ENCODE measurements at places on chromosomes 12 and 14.

GRCh38 chr12:99176871-99177270, 470.7 kb upstream of the GARIN6 start:
- no peak for DNase-seq

GRCh38 chr12:106192659-106193393, 54.1 kb upstream of the NUAK1 start:
- DNase-seq: no peak

- DNase-seq: no peak
Measured at GRCh38 chr12:108817909-108818308, 39.5 kb downstream of the SSH1 start.

DNA sequence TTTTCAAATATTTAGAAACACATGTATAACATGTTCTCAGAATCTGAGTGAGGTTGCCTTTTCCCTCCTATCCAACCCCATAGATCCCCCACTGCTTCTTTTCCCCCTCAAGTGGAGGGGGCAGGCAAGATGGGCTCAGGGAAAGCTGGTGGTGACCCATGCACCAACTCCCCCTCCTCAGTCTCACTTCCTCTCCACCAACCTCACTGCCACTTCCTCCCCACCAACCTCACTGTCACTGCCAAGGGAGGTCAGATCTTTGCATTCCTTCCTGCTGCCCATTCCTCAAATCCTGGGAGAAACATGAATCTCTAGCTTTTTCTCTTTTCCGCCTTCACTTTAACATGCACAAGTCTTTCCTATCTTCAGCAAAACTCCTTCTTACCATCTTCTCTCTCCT, 48.7 kb downstream of the SPTB start:
- DNase-seq: no peak

DNA sequence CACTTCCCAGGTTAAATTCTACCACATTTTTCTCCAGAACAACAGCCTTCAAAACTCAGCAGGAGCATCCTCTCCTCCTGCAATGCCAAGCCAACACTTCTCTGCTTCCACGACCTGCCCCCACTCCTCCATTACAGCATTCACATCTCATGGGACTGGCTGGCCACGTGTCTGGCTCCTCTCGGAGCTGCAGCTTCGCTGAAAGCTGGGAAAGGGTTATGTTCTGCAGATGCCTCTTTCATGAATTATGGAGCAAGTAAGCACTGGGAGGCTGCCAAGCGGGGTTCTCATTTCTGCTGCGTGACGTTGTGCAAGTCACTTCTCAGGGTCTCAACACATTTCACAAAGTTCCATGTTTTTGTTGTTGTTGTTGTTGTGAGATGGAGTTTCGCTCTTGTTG, 142.2 kb upstream of the RFLNA start:
- no peak for DNase-seq

DNA sequence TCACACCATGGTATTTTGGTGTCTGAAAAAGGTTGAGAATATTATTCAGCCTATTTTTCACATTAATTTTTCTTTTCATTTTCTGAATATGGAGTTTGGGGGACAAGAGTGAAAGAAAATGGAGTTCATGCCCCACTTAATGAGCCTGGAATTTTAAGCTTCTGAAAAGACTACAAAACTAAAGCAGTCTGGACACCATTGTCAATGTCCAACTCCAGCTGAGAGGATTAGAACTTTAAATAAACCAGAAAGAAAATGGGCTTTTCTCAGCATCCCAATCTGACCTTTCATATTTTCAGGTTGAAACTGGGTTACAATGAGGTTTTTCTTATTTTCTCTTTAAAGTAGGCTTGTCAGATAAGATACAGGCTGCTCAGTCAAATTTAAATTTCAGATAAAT, 207.7 kb downstream of the SLC6A15 start:
- DNase-seq: no peak

DNA sequence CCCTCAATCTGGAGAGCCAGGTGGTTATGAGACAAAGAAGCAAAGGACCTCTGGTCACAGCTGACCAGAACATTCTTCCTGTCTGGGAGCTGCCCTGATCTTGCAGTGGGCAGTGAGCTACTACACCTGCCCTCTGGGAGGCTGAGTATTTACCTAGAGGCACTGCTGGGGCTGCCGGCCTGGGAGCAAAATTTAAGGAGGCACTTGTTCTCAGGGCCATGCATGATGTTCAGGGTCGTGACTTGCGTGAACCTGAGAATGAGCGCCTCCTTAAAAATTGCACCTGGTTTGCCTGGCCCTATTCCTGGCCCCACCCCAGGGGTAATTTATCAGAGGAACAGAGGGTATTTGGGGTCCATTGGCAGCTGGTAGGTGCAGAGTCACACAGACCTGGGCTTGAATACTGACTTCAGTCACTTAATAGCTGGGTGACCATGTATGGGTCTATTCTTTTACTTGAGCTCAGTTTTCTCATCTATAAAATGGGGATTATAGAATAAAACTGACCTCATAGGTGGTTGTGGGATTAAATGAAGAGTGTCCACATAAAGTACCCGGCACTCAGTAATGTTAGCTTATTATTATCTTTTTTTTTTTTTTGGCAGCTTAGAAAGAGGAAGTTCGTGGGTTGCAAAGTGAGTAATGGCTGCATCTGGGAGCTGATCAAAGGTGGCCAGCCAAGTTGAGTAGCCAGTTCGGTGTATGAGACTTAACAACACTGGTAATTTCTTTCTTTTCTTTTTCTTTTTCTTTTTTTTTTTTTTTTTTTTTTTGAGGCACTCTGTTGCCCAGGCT, 107.4 kb upstream of the MED13L start:
- peak; percentile 78 for DNase-seq

DNA sequence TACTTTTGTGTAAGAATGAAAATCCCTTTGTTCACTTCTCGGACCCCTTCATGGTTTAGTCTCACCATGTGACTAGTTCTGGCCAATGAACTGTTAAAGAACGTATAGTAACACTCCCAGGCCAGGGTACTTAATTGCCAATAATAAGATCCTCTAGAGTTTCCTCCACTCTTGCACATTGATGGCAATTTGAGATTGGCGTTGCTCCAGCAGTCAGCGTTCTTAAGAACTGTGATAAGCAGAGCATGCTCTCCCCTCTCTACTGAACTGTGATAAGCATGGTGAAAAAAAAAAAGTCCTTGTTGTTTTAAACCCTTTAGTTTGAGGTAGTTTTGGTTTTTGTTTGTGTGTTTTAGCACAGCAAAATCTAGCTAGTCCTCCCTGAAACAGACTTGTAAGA, 854.5 kb downstream of the SLC6A15 start:
- no peak for DNase-seq

GRCh38 chr12:62761658-62762057, 173.3 kb downstream of the PPM1H start:
- DNase-seq: no peak

DNA sequence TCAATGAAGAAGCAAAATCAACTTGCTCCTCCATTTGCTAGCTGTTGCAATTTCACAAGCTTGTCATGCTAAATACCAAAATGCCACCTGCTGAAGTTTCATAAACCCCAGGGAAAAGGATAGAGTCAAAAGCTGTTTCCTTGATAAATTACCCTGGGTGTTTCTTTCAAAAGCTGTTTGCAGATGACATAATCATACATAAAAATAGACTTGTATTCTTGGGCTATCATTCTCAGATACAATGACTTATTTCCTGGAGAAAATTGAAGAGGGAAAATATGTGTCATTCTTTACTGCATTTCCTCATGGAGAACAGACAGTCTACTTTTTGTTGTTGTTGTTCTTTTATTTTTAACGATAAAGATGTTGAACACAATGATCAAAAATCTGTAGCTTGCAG, 119.2 kb downstream of the GALC start:
- DNase-seq: no peak

- no peak for DNase-seq
Measured at GRCh38 chr12:62703011-62703380, 232.0 kb downstream of the PPM1H start.

- no peak for DNase-seq
Measured at GRCh38 chr12:53575502-53576249, 50.5 kb downstream of the ATF7 start.

DNA sequence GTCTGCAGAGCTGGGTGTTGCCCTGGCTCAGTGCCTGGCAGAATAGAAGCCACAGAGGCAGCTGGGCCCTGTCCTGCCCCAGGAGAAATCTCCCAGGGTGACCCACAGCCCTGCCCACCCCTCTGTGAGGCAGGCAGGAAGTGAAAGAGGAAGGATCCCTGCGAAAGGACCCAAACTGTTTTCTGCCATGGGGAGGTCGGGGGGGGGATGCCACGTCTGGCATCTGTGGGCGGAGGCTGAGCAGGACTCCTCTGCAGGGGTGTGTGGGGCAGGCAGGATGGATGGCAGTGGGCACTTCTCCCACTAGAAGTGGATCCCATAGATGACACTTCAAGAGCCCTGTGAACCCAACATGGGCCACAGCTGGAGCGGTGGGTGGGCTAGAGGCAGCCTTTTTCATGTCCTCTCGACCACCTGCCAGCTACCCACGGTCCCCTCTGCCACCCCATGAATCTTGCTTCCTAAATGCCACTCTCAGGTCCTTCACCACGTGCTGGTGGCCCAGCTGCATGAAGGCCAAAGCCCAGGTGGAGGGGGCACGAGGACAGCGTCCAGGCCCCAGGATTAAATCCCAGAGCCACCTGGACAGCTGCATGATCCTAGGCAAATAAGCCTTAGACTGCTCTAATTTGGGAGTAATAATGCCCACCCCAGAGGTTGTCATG, 3.6 kb downstream of the PAPLN start:
- DNase-seq: no peak
